ENCODE measurements at places on chromosomes 1 and 21.

DNA sequence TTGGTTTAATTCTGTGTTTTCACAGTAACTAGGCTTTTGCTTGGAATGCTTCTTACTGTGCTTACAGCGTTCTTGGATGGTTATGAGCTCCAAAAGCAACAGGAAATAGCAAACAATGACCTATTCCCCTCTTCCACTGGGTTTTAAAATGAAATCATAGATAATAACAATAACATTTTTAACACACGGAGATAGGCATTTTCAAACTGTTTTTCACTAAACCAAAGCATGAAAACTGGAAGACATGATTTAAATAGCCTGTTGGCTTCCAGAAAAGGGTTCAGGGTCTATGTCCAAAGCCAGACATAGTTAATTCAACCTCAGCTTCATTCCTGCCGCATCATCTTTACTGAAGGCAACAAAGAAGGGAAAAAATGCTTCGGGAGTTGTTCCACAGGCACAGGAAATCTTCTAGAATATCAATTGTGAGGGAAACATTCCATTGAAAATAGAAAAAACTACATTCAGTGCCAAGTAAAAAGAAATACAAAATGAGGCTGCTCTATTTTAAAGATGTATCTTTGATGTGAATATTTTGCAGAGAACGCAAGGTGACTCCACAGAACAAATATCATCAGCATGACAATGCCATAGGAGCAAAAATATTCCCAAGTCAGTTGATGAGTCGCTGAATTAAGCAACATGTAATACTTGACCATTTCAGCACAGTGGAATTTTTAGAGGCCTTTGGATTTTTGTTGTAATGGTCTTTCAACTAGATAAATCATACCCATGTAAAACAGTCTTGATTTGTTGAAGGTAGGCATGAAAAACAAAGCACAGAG lies 80.7 kb downstream of the NID1 start:
- DNase-seq: no peak

DNA sequence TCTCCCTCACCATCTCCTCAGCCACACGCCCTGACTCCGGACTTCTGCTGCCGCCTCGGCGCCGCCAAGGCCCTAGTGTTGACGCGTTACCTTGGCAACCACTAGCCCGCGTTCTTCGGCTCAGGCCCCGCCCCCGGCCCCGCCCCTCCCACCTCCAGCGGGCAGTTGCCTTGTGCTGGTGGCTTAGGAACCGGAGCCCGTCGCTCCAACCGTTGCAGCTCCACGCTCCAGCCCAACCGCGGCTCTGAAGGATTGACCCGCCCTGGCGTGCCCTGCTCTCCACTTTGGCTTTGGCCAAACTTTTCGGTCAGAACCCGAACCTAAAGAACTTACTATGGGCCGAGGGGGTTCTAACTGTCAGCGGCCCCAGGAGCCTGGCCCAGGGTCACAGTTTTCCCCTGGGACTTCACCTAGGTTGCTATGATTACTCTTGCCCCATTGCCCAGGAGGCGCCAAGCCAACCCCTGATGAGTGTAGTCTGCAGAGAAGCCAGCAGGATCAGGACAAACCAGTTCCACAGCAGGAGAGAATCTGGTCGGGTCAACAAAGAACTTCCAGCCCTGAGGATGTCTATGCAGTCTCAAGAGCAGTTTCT lies at the start of gene CFAP45:
CFAP45 (minus strand) TSS at position 80 of the 595 bp plus-strand sequence; CDS start at position 13, 67 bp downstream.
- no peak for DNase-seq

DNA sequence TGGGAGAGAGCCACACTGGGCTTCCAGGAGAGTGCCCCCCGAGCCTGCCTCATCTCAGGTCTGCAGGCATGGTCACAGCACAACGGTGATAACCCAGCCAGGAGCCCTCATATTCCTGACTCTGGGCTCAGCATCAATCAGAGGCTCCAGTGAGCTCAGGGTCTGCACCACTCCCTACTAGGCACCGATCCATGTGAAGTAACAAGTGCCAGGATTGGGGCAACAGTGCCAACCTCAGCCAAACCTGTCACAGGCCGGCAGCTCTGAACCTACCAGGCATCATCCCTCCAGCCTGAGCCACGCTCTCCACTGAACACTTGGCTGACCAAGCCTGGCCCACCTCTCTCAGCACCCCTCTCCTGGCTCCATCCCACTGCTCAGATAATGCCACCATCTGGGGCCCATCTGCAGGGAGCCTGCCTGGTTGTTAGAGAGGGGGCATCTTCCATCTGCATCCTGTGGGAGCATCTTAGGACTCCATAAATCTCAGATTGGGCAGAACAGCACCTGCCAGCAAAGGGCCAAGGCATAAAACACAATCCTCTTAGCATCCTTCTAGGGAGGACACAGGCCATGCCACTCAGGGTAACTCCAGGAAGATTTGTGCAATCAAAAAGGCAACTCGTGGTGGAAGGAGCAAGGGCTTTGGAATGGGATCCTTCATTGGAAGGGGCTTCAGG lies 213.7 kb upstream of the CSF3R start:
- no peak for DNase-seq

- DNase-seq: no peak
Measured at GRCh38 chr1:98398092-98398491, 263.4 kb upstream of the SNX7 start.

DNA sequence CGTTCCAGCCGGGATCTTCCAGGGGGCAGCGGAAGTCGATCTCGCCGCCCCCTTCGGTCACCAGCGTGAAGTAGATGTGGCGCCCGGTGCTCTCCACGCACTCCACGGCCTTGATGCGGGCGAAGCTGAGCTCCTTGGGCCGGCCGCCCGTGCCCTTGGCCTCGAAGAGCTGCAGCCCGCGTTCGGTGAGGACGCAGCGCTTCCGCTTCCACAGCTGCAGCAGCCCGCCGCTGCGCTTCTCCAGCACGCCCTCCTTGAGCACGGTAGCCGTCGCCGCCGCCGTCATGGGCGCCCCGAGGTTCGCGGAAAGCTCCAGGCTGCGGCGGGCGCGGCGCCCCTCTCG lies 516 bp downstream of the PHLDA3 start:
- no peak for DNase-seq

DNA sequence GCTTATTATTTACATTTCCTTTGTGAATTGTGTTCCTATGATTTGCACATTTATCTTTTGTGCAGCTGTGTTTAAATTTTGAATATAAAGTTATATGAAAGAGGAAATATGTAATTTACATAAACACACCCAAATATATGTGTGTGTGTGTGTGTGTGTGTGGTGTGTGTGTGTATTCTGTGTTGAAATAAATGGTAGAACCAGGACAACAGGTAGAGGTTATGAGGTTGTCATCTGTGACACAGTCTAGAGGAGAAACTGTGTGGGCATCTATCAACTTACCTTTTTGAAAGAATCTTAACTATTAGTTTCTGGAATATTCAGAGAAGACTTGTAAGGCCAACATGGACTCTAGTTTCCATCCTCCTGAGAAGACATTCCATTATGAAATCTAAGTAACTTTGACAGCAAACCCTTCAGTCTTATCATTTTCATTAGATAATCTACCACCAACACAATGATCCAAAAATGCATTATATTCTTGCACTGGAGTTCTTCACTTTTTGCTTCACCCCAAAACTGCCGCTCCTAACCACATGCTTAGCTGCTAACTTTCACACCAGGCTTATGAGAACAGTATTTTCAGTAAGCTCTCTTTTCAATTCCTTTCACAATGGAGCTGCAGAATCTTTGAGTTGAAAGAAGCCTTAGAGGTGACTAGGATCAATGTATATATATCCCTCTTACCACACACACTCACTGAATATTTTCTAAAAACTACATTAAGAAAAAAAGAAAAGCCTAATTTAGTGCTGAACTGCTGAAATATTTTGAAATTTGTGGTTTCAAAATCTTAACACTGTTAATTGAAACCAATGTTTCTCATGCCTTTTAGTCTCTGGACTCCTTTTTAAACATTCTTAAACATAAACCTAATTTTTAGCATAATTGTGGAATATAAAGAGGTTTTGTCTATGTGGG lies 21.8 kb downstream of the PTPRC start:
- DNase-seq: no peak

DNA sequence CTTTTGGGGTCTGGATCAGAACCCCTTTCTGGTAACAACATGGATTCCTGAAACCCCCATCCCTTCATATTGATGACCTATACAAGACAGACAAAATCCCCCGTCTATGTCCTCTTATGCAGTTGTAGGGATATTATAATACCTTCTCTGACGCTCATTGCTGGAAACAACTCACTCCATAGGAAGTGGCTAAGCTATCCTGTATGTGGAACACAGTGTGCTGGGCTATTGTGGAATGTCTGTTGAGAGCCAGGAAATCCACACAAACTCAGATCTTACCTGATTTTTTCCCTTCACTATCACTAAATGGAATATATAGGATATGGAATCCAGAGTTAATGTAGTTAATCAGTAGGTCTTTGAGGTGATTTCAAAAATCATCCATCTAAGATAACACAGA lies 17.7 kb upstream of the PIK3R3 start:
- no peak for DNase-seq

GRCh38 chr21:44440241-44441040 lies 14.9 kb upstream of the LRRC3 start:
- no peak for DNase-seq

DNA sequence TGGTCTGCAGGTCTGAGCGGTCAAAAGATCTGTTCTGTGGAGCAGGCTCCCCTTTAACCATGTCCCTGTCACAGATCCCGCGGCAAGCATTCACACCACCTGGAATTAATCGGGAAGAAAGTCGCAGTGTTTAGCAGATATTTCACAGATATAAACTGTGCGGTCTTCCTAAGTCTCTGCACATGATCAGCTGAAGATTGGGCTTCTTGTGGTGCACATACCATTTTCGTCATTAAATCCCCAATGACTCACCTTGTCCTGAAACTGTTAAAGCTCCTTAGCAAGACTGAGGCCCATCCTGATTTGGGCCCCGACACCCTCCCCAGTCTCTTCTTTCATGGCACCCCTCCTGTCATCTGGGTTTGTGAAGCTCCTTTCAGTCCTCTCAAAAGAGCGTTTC lies 158.8 kb downstream of the KIF26B start:
- DNase-seq: no peak

- DNase-seq: no peak
Measured at GRCh38 chr1:157969697-157970485, 23.6 kb upstream of the KIRREL1 start.

DNA sequence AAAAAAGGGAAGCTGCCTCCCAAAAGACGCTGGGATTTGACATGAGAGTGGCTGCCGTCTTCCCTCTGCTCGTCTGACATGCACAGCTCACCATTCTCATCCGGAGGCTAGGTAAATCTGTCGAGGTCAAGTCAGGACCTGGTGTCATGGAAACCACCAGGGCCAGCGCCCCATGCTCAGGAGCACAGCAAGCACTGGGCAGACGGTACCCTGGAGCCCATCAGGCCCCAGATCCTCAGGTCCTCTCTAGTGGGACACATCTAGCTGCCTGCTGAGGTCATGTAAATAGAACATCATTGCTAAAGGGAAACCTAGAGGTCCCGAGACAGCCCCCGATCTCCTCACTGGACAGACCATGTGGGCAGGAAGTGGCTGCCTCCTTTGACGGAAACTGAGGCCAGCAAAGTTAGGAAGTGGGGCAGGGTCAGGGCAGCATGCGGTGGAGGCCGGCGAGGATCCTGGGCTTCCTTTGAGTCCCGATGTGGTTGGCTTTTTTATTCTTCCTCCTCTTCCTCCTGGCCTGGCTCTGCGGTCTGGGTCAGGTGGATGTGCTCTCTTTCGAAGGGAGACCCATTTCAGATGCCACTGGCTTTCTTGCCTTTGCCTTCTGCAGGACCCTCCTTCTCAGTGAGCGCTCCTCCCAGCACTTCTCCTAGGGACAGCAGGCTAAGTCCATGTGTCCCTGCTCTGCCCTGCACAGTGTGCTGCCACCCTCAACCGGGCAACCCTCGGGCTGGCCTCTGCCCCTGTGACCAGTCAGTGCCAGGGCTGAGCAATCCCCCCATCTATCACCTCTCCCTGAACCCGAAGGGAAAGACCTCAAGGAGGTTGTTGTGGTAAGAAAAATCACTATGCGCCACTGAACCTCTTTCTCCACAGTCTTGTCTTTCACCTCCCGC lies 5.9 kb downstream of the AGT start:
- no peak for DNase-seq

DNA sequence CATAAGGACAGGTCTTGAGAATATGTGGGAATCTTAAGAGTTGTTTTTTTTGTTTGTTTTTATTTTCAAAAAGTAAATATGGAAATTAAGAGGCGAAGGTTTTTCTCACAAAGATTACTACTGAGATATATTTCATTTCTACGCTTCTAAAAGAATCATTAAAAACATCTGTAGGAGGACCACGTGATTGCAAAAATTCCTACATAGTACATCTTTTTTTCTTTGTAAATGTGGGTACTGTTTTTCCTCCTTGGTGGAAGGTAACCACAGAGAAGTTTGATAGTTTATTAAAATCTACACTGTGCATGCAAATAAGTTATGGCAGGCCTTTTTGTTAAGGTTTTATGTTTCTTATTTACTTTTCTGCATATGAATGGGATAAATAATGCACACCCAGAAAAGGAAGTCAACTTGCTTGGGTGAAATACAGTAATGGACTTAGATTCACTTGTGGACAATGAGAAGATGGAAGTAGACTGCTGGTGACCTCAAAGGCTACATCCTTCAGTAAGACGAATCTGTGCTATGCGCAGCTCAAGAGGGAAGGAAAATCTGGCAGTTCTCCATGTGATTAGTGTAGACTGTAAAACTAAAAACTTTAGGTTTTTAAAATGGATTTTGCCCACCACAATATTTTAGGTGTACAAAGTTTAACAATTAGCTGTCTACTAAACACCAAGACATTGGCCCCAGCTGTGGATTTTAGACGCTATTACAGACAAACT lies 2.0 kb downstream of the AK5 start:
- no peak for DNase-seq

DNA sequence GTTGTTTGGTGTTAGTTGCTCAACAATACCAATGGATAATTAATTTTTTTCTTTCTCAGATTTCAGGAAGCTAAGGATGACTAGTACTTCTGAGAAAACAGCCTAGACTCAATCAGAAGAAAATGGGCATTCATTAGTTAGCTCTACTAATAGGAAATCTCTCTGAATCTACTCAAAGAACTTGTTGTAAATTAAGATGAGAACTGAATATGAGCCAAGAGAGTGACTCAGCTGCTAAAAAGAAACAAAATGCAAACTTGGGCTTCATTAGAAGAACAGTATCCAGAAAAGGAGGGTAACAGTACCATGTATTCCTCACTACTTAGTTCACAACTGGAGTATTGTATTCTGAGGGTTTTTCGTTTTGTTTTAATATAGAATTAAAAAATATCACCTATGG lies 12.5 kb downstream of the FOXJ3 start:
- DNase-seq: no peak

- DNase-seq: no peak
Measured at GRCh38 chr1:19178734-19179398, 31.2 kb downstream of the UBR4 start.

DNA sequence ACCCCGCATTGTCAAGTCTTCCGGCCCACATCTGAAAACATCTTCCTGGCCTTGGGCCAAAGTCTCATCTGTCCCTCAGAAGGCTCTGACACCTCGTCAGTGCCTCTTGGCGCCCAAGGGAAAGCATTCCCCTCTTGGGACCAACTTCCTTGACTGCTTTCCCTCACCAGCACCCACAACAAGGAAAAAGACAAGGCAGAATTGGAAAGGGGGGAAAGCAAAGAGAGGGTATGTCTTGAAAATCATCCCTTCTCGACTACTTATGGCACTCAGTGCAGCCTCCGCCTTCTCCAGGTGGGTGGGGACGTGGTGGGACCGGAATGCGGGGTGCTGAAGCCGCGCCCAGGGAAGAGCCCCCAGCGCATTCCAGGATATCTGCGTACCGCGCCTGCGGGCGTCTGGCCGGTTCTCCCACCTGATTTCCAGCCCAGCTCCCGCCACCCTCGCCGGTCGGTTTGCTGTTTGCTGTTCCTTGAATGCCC lies 554 bp upstream of the SLC39A1 start:
- DNase-seq: no peak

Data from T-cell (primary cell).